Fibroblast of skin of right quadriceps (primary cell): ENCODE measurements at places on chromosomes 6 and 20.

DNA sequence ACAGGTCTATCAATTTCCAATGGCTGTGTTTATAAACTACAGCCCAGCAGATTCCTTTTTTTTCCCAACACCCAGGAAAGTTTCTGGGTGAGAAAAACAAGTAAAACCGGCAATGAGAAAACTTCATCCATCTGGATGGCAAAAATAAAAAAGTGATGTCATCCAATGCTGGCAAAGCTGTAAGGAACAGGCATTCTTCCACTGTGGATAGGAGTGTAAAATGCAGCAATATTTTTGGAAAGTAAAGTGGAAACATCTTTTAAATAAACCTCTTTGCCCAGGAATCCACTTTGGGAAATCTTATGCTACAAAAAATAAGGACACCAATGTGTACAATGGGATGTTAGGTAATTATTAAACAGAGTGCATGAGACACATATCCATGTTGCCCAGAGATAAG lies 102.1 kb upstream of the NT5E start:
- no peak for DNase-seq

- DNase-seq: no peak
These were observed 53.0 kb upstream of the OLIG3 start for GRCh38 chr6:137547186-137547585.

- peak; percentile 38 for DNase-seq
These were observed 275.7 kb downstream of the PAX1 start for GRCh38 chr20:21981179-21981578.

DNA sequence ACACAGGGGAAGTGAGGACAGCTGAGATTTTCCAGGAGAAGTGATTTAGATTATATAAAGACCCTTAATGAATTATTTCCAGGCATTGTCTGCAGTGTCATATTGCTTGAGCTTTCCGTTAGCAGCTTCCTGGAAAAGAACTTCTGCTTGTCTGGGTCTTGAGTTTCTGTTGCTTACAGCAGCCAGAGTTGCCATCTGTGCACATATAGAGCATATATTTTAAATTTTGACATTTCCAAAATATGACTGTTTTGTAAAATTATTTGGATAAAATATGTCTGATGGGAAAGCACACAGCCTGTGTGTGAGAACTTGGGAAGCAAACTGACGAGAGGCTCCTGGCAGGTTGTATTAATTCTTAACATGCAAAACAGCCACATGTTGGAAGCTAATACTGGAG lies 21.0 kb upstream of the NKX2-2 start:
- DNase-seq: no peak

GRCh38 chr6:72464791-72465691 lies 156.8 kb upstream of the KCNQ5 start:
- peak; percentile 79 for DNase-seq

DNA sequence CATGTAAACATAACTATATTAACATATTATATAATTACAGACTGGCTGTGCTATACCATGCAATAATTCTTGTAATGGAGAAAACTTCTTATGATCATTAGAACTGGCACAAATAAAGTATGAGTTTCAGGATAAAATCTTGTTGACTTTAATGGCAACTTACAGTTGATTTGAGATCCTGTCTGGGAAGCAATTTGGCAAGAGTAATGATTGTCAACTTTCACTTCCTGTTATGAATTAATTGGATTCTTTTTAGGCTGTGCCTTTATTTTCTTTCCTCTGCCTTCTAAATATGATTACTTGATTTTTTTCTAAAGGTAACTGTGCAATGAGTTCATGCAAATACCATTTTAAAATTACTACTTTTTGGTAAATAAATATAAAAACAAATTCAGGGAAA lies 158.1 kb upstream of the B3GAT2 start:
- no peak for DNase-seq

DNA sequence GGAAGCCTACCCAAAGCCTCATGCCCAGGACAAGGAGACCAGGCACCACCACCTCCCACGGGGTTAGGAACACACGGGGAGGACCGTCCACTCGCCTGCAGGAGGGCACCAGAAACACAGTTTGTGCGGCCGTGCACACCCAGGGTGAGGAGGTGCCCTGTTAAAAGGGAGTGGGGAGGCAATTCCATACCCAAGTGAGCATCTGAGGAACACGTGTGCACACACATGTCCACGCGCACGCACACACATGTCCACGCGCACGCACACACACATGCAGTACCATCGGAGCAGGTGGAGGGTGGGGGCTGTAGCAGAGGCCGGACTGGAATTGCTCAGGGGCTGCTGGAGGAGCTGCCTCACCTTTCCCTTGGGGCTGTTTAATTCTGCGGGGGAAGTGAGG lies 259.4 kb downstream of the TAF4 start:
- DNase-seq: no peak

GRCh38 chr6:4388675-4389074 lies 253.3 kb upstream of the ECI2 start:
- no peak for DNase-seq

GRCh38 chr6:52496631-52497030 lies 76.5 kb downstream of the EFHC1 start:
- no peak for DNase-seq

GRCh38 chr6:36873115-36873514 lies 1.5 kb downstream of the PPIL1 start:
- DNase-seq: no peak

- DNase-seq: no peak
These were observed 165.1 kb downstream of the GJA1 start for GRCh38 chr6:121600389-121601168.

GRCh38 chr6:142210606-142211005 lies 63.5 kb downstream of the VTA1 start:
- DNase-seq: no peak

DNA sequence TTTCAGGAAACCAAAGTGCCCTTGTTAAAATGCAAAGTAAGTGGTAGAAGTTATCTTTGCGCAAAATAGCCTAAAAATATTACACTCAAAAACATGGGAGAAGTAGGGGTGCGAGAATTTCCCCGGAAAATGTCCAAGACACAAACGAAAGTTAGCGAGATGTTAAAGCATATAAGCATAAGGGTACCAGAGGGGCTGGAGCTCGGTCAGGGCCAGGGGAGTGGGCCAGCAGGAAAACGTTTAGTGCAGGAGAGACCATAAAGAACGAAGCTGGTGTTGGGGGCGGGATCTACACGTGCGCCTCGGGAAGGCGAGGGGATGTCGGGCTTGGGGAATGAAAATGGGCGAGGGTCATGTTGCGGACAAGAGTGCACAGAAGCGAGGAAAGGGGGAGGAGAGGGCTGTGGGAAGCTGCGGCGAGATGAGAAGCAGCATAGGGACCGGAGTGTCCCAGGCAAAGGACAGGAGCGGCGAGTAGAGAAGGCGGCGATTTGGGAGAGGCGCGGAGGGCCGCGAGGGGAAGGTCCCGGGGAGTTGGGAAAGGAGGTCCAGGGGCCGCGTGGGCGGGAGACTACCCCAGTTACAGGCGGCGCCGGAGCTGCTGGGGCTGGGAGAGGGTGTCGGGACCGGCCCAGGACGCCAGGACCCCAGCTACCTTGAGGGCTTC lies 600 bp downstream of the XPO5 start:
- DNase-seq: no peak

- DNase-seq: no peak
These were observed 341.8 kb upstream of the GJE1 start for GRCh38 chr6:141790921-141791320.

DNA sequence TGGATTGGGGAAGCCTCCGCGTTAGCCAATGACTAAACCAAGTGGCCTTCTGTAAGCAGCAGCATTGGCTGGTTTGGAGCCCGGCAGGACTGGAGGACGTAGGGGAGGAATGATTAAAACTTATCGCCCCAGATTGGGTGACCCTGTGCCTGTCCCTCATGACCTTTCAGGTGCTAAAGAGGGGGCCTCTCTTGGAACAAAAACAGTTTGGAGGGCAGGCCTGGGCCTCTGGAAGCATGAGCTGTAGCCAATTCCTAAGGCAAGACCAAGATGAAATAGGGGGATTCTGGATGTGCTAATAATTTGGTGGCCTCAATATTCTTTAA lies 1.4 kb downstream of the GMPR start:
- DNase-seq: no peak

DNA sequence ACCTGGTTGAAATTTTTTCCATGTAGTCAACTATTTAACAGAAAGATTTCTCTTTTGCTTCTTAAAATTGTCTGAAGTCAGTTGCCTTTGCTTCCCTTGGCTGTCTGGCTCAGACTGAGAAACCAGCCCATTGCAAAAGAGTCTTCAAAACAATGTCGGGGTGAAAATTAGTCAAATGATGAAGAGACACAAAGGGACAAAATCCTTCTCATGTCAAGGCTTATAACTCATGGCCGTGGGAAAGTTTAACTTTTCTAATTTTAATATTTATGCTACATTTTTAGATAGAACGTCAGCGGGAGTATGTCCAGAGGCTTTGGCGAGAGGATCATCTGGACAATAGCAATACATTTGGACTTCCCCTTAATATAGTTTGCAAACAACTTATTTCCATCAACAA lies 127.2 kb downstream of the CD164 start:
- no peak for DNase-seq

GRCh38 chr6:63353286-63353630 lies 33.5 kb upstream of the LGSN start:
- DNase-seq: no peak

GRCh38 chr20:41138475-41139226 lies 1.3 kb downstream of the PLCG1 start:
- DNase-seq: no peak

- DNase-seq: peak; percentile 86
These were observed at the start of gene PREP for GRCh38 chr6:105402939-105403935. Gene PREP (minus strand): TSS chr6:105403082. CDS start chr6:105402891, 191 bp downstream.
